Hippocampal formation (tissue), 2 donors: ENCODE measurements at places on chromosomes 5 and 9.

DNA sequence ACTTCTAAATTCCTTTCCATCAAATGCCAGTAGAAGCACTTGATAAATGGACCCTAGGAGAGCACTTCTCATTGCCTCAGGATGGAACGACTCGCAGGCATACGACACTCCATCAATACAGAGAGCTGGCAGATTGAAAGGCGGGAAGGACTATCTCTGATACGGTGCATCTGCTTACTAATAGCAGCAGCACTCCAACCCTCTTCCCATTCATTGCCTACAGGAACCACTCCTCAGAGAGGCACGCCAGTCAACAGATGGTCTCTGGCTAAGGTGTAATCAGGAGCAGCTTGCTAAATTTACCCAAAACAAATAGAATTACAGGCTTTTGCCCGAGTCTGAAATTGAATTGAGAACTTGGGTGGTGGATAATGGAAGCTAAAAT lies 168.1 kb downstream of the EFNA5 start:
- DNase-seq = no peak

DNA sequence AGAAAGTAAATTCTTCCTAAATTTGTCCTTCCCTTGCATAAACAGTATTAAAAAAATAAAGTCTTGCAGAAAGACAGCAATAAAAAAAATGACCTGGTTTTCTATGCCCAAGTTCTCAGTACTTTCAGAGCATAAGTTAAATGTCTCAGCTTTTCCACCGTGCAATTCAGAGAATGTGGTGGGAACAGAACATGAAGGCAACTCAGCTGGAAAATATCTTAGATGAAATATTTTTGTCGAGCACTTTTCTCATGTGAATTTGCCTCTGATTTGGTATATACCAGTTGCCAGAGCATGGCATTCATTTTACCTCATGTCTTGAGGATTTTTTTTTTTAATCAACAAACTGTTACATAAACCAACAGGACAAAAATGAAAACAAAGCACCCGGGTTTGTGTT lies 176.1 kb downstream of the CETN3 start:
- no peak for DNase-seq

DNA sequence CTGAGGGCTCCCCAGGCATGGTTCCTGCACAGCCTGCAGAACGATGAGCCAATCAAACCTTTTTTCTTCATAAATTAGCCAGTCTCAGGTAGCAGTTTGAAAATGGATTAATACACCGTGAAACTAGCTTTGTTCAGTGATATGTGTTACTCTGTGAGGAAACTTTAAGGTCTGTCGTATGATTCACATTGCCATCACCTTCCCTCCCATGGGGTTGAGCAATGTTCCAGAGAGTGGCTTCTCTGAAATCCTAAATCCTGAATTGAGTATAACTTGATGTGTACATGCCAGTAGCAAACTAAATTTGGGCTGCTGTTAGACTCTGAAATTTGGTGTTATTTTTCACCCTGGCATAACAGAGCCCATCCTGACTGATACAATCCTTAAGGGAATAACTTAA lies 866.4 kb upstream of the C9orf72 start:
- DNase-seq = no peak

DNA sequence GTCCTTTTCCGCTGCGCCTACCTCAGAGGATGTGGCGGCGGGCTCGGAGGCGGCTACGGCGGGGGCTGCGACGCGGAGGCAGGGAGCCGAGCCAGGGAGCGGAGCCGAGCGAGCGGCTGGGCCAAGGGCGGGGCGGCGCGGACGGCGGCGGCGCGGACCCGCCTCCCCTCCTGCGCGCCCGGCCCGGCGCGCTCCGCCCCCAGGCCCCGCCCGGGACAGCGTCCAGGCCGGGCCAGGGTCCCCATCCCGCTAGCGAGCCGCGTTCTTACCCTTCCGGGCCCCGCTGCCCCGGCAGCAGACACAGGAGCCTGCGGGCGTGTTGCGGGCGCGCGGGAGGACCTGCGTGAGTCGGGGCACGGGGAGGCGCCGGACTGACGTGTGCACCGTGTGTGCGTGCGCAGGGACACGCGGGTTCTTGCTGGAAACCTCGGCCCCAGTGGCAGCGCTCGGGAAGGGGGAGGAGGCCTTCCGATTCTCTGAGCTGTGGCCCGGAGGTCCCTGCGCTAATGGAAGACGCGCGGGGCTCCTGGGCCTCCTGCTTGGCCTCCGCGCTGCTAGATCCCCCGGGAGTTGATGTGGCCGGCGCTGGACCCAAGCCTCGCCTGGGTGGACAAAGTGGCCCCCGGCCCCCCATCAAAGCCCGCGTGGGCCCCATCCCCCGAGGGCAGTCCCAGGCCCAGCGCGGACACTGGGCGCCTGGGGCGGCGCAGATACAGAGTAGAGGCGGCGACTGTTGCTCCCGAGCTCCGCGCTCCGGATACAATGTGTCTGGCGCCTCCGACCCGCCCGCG lies at the start of gene VDAC1:
Gene VDAC1 (minus strand): TSS at position 350 of the 791 bp plus-strand sequence. CDS start 11,963 bp downstream, outside the sequence.
- peak; percentile 76 for DNase-seq

- DNase-seq = no peak
Observed at GRCh38 chr9:69885474-69885929, 64.9 kb downstream of the CFAP95 start.

- no peak for DNase-seq
Observed at GRCh38 chr9:127570533-127571111, 41.5 kb upstream of the STXBP1 start.

GRCh38 chr5:39319395-39319794 lies 44.9 kb downstream of the C9 start:
- no peak for DNase-seq

- DNase-seq = peak; percentile 81
Observed at GRCh38 chr9:127873886-127874285, 3.6 kb downstream of the AK1 start.

GRCh38 chr9:93154293-93154903 lies 20.3 kb upstream of the NINJ1 start:
- DNase-seq = no peak

DNA sequence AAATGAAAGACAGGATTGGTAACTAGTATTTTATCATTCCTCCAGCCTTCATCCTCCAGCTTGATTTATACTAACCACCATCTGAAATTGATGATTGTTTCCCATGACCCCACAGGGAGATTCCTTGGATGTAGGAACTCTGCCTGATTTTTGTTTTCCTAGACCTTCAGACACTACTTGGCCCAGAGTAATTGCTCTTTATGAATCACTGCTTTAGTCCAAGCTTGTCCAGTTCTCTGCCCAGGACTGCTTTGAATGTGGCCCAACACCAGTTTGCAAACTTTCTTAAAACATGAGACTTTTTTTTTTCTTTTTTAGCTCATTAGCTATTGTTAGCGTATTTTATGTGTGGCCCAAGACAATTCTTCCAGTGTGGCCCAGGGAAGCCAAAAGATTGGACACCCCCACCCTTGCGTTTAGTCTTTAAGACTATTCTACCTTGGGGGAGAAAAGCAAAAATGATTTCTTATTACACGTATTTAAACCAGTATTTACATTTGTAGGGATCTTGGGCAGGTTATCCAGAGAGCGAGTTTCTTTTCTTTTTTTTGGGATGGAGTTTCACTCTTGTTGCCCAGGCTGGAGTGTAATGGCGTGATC lies 18.4 kb downstream of the BASP1 start:
- no peak for DNase-seq

DNA sequence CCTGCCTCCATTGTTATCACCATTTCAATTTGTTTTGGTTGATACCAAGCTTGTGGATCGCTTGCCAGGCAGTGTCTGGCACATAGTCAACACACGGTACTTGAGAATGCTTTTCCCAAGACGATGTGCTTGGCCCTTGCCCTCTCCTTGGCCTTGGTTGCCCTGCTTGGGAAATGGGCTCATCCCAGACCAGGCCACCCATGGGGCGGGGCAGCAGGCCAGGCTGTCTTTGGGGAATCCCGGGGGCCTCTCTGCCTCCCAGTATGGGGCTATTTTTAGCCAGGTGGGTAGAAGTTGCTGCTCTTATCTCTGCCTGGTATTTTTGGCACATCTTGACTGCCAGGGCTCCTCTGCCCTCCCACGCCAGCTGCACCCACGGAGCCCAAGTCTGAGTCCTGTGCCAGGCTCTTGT lies 49.9 kb downstream of the LMX1B start:
- DNase-seq = no peak

DNA sequence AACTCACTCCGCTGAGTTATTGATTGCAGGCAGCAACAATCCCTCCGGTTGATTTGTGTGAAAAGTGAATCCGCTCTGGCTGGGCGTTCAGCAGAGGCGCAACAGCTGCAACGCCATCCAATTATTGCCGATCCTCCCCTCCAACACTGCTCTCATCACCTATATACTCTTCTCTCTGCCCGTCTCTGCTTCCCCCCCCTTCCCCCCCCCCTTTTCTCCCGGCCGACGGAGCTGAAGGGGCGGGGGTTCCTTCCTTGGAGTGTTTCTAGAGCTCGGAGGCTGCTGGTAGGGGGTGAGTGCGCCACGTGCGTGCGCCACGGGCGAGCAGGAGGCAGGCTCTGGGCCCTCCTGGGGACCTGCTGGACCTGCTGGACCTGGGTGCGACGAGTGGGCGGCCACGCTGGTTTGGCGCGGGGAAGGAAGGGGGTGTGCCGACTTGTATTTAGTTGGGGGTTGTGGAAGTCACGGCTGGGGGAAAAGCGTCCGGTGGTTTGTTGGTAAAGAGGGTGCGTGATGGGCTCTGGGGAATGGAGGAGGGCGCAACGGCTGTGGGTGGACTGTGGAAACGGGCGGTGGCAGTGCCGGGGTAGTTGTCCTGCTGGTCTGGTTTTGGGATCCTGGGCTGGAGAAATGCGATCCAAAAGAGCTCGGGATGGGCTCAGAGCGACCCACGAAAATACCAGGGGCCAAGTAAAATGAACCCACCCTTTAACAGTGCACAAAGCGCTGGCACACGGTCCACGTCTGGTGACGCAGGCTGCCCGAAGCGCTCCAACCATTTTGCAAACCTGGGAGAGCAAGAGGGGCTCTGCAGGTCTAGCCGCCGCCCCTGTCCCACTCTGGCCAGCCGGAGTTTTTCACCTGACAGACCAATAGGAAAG lies 6.4 kb upstream of the MEF2C start:
- DNase-seq = peak; percentile 62

- no peak for DNase-seq
Observed at GRCh38 chr5:7850395-7851239, at the start of gene CFAP90. CFAP90 (minus strand) TSS chr5:7851133; CDS start chr5:7851021, 112 bp downstream.

DNA sequence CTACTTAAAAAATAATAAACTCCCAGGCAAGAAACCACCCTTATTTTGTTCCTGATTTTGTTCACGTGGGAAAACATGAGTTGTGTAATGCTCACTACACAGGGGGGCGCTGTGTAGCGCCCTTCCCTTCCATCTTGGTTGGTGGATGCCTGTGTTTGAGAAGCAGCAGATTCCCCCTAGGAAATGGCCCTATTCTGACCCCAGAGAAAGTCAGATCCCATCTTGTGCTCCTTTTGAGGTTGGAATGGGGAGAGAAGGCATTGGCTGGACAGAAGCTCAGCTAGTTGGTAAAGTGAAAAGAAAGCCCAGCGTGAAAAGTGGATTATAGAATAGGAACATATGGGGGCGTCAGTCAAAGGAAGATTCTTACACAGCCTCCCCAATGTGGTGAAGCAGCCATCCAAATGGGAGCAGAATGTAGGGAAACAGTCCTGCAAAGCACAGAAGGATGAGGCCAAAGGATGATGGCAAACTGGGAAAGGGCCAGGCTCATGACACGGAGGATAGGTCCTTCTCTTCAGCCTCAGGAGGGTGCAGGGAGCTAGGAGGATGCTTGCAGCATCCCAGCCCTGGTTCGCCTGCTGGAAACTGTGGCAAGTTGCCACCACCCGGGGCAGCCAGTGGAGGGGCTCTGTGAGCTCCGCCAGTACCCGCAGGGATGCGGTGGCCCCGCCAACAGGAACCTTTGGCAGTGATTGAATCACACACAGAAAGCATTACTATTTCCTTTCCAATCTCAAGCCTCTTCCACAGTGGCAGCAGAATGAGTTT lies 314.2 kb upstream of the DAP start:
- DNase-seq = peak; percentile 53

GRCh38 chr9:89619424-89620138 lies 14.8 kb downstream of the GADD45G start:
- DNase-seq = no peak

- no peak for DNase-seq
Observed at GRCh38 chr9:29685531-29685930, 2112.2 kb upstream of the C9orf72 start.
